ENCODE measurements at places on chromosomes 7 and 10. TPM values are rescaled to one million over a fixed set of nuclear protein-coding genes. Genes with fewer than 3 reads are reported as not detected.

The HOXA5 gene
- total RNA-seq = not detected

The DNAJB12 gene
- total RNA-seq = 41.4 TPM

The TMEM140 gene
- 23.6 TPM for total RNA-seq

The GJD4 gene
- not detected for total RNA-seq

The ORC5 gene
- 26.6 TPM for total RNA-seq

The ZNF316 gene
- total RNA-seq = 52.3 TPM

The CDC14C gene
- not detected for total RNA-seq

The PAPOLB gene
- total RNA-seq = not detected

The NOC3L gene
- total RNA-seq = 19.6 TPM

DNA sequence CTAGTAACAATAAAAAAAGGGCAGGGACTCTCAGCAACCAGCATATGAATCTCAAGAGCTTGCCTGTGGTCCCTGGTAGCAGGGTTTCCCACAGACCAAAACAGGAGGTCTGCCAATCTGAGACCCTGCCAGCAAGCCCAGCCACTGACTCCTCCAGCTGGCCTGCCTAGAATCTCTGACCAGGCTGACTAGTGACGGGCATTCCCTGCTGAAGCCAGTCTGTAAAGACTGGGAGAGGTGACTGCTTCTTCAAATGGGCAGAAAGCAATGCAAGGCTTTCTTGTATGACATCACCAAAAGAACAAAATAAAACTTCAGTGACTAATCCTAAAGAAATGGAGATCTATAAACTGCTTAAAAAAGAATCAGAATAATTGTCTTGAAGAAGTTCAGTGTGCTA lies 249.4 kb downstream of the TCF7L2 start:
- DNase-seq = no peak

GRCh38 chr7:122442929-122443328 lies 138.4 kb upstream of the FEZF1 start:
- no peak for DNase-seq

- DNase-seq = no peak
Measured at GRCh38 chr10:108905821-108906220, 1017.5 kb downstream of the XPNPEP1 start.

- no peak for DNase-seq
Measured at GRCh38 chr7:155298288-155298833, 683 bp downstream of the INSIG1 start.

DNA sequence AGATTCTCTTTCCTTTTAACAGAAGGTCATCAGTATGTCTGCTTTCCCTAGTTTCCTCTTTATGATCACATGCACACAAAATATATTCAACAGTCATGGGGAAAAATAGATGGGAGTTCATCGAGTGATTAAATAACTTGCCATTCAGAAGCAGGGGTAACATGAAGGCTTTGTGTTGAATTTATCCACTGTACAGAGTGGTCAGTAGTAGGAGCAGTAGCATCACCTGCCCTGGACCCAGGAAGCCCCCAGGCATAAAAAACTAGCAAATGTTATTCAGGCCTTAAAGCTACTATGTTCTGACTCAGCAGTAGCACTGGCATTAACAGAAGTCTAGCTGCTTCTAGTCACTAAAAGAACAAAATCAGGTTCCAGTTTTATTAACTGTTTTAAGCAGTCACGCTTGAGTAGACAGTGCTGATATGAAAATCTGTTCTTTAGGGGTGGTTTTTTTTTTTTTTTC lies 31.4 kb upstream of the FAM133B start:
- DNase-seq = no peak

- DNase-seq = no peak
Measured at GRCh38 chr7:47377741-47378140, 204.2 kb downstream of the TNS3 start.

DNA sequence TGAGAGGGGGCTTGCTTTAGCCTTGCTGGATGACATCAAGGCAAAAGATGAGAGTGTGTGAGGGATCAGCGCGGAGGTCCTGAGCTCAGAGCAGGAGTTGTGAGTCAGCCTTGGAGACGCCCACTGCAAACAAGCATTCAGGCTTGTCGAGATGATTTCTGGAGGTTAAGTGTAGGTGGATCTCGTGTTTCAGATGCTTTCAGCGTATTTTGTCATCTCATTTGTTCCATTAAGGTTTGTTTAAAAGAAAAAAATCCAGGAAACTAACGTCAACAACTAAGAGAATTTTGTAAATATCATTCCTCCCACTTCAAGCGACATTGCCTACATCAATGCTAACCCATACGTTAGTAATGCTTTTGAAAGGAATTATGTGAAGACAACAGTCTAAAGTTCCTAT lies 715.4 kb upstream of the NRP1 start:
- no peak for DNase-seq

- DNase-seq = no peak
Measured at GRCh38 chr10:108051218-108051617, 886.7 kb upstream of the SORCS1 start.

DNA sequence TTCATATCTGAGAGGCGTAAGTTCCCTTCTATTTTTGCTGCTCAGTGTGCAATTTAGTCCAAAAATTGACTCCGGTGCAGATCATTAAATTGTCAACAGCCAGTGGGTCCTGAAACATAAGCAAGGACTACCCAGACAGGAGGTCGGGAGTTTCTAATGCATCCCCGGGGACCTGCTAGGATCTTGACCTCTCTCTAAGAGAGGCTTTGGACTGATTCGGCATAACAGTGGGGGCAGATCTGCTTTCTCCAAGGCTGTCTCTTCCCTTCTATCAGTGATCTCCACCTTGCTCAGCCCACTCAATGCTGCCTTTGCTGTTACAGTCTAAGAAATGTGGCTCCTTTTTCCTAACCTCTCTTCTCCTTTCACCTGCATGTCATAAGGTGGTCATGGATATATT lies 199.1 kb upstream of the NRP1 start:
- DNase-seq = no peak

GRCh38 chr7:47185170-47185569 lies 396.7 kb downstream of the TNS3 start:
- DNase-seq = no peak

- no peak for DNase-seq
Measured at GRCh38 chr10:89173075-89173474, 34.0 kb downstream of the CH25H start.

GRCh38 chr10:19941206-19941880 lies 125.1 kb downstream of the PLXDC2 start:
- DNase-seq = no peak

DNA sequence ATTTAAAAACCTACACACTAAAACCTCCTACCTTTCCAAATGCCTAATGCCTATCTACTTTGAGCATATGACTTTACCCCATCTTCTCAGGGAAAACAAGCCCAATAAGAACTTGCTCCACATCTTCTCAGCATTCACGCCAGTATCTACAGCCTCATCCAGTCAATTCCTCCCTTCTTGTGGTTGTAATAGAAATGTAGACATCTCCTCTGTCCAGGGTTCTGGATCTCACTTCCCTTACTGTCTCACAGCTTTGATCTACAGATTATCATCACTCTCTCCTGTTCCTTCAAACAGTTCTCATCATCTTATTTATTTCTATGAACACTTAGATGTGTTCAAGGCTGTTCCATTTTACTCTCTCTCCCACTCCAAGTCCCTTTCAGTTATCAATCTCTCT lies 70.4 kb upstream of the NOBOX start:
- no peak for DNase-seq

- no peak for DNase-seq
Measured at GRCh38 chr10:98055841-98056516, 25.6 kb upstream of the CRTAC1 start.

GRCh38 chr7:106224797-106225196 lies 60.0 kb downstream of the NAMPT start:
- DNase-seq = no peak

- no peak for DNase-seq
Measured at GRCh38 chr10:12712293-12712983, 289.1 kb downstream of the CCDC3 start.

- no peak for DNase-seq
Measured at GRCh38 chr7:100472854-100473499, 6.0 kb downstream of the TSC22D4 start.

DNA sequence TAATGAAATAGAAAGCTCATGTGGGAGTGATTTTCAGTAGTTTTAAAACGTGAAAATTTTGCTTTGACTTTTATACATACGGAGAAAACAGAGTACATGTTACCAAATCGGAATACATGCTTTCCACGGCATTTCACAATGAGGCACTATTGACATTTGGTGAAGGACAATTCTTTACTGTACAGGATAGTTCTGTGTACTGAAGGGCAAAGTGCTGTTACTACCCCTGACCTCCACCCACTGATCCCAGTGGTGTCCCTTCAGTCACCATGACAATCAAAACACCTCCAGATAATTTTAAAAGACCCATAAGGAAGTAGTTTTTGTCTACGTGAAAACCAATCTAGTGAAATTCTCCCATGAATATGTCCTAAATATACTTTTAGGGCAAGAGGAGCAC lies 33.1 kb upstream of the ANK3 start:
- no peak for DNase-seq

GRCh38 chr7:39102234-39102633 lies 124.5 kb downstream of the POU6F2 start:
- no peak for DNase-seq

GRCh38 chr7:158973941-158974785 lies 117.8 kb downstream of the DYNC2I1 start:
- DNase-seq = no peak

GRCh38 chr10:77670817-77671443 lies 33.3 kb upstream of the KCNMA1 start:
- no peak for DNase-seq

DNA sequence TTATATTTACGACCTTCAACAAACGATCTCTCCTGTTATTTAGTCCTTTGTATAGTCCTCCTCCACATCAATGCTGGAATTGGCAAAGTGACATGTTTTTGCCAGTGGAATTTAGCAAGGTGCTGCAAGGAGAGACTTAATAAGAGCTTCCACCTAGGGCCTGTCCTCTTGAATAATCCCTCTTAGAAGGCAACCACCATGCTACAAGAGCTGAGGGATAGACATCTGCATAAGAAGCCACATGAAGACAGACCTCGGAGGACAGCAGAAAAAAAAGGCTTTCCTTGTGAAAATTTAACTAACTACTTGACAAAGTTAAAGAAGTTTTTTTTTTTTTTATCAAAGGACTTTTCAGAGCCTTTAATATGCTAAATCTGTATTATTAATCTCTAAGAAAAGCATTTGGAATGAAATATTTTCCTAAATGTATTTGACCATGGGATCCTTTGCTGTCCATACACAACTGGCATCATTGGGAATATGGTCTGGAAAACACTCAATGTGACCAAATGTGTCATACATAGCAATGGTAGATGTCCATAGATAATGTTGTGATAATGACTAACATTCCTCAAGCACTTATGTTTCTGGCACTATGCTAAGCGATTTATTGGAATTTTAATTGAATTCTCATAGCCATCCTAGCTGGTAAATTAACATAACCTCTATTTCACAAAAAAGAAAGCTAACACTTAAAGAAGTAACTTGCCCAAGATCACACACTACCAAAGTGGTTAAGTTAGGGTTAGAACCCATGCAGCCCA lies 13.2 kb downstream of the HYCC1 start:
- no peak for DNase-seq

GRCh38 chr10:17729630-17730029 lies 22.4 kb upstream of the TMEM236 start:
- no peak for DNase-seq
